ENCODE measurements at places on chromosomes 4 and X.

DNA sequence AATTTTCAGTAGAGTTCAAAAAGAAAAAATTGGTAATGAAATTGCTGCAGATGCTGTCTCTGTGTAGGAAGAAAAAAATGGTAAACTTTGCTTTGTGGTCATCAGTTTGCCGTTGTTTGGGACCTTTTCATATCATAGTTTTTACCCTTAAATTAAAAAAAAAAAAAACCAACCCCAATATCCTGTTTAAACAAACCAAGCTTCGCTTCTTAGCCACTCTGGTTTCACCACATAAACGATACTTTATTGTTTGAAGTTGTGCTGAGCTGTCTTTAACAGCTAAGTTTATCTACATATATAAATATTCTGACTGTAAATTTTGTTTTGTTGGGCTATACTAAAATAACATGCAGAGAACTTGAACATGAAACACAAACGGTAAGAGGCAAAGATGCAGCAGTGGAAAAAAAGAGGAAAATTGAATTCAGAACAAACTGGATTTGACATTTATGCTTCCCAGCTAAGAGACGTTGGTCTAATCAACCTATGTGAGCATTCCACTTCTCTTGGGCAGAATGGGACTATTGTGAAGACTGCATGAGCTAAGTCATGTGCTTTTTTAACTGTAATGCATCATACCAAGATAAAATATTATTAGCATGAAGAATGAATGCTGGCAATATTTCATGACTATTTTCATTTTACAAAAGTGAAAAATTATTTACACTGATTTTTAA lies 15.7 kb upstream of the H2AZ1 start:
- no peak for DNase-seq

DNA sequence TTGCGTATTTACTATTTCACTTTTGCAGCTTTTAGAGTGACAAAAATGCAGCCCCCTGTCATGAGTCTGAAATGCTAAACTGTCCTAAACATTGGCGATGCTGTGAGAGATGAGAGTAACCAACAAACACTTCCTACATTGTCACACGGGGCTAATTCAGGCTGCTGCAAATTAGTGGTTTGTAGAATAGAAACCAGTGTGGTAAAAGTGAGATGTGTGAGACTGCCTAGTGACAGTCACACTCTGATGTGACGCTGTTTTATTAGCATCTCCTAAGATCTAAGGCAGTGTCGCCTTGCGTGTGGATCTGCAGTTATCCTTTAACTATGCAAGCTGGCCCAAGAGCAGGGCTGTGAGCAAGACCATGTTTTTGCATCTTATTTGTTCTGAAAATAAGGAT lies 800.2 kb upstream of the TENM3 start:
- DNase-seq: no peak

GRCh38 chr4:184361443-184361842 lies 112.9 kb downstream of the IRF2 start:
- no peak for DNase-seq

- DNase-seq: no peak
Measured at GRCh38 chr4:153221783-153222706, 17.8 kb downstream of the TRIM2 start.

GRCh38 chr4:165331359-165331758 lies 3.9 kb downstream of the MSMO1 start:
- no peak for DNase-seq

DNA sequence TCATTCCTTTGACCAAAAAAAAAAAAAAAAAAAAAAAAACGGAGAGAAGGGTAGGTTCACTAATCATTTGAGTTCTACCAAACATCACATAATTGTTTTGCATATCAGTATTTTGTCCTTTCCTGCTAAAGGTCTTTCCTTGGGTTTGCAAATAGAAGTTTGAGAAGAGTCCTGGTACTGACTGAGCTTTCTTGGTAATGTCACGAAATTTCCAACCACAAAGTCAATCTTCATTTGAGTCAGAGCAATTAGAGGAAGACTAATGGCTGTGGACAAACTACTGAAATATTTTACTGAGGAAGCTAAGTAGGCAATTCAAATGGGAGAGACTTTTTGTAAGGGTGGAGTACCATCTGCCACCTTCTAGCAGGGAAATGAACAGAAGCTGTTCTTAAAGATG lies 21.7 kb upstream of the CD40LG start:
- no peak for DNase-seq

DNA sequence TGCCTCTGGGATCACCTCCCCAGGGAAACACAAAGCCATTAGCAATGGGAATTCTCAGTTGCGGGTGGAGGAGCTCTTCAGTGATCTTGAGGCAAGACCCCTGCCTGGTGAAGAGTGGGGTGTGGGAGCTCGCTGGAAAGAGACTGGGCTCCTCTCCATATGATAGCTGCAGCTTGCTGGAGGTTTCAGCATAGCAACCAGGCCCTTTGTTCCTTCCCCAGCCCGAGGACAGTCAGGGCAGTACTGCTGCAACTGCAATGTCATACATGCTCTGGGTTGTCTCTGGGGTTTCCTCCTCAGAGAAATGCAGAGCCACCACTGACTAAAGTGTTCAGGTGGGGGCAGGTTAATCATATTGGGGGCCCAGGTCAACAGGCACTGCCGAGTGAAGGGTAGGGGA lies 81.3 kb downstream of the ARHGAP24 start:
- DNase-seq: no peak

DNA sequence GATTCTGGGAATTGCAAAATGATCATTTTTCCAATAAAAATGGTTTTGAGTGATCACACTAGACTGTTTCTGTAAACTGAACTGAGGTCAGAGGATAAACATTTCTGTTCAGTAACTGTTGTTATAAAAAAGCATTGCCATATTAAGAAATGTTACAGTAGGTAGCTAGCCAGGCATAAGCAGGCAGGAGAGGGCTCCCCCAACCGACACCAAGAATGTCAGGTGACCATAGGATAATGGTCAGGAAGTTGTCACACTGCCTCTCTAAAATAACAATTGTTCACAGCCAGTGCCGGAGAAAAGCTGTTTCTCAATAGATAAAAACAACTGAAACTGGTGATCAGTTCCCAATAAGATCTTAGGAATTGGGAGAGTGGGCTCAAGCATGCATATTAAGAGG lies 306.2 kb upstream of the SLIT2 start:
- DNase-seq: no peak

GRCh38 chr4:7055111-7055989 lies 12.2 kb downstream of the TADA2B start:
- DNase-seq: no peak

DNA sequence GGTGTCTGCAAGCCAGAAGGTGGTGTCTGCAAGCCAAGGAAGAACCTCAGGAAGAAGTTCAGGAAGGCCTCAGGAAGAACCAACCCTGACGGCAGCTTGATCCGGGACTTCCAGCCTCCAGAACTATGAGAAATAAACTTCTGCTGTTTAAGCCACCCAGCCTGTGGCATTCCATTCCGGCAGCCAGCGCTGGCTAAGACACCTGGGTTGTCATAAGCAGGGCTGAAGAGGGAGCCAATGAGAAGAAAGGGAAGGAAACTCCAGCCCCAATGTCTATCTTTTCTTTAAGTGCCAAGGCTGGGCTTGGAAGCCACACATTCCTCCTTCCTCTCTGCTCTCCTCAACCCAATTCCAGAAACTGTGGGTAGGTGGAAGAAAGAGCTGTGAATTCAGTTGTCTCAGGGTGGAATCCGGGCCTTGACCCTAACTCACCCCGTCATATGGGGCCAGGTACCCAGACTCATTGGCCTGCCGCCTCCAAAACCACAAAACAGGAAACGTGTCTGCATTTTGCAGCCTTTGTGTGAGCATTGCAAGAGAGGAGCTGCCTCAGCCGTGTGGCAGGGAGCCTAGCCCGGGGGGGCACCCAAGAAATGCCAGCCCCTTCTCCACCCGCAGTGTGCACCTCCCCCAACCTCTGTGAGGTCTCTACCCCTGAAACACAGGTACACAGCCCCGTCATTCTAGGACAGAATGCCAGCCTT lies 26.8 kb downstream of the CRMP1 start:
- no peak for DNase-seq

DNA sequence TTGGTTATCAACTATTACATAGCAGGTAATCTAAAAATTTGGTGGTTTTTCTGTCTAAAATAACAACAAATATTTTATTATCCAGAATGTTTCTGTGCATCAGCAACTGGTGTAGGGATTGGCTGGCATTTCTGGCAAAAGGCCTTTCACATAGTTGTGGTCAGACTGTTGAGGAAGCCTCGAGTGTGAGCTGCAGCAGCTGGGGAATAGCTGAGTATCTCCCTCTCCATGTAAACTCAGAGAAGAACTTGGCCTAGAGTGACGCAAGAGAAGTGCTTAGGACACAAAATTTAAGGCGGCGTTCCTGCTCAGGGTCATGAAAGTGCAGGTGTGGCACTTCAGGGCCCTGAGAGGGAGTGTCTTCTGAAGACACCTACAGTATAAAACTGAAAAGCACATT lies 558.9 kb downstream of the SPOCK3 start:
- DNase-seq: no peak

DNA sequence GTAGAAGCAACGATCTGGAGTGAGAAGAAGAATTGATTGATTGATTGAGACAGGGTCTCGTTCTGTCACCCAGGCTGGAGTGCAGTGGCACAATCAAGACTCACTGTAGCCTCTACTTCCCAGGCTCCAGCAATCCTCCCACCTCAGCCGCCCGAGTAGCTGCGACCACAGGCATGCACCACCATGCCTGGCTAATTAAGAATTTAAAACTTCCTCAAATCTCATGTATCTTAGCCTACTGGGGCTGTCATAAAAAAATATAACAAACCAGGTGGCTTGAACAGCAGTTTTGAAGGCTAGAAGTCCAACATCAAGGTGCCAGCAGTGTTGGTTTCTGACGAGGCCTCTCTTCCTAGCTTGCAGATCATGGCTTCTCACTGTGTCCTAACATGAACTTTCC lies 18.3 kb upstream of the TBC1D9 start:
- DNase-seq: no peak

GRCh38 chrX:154735695-154736393 lies 15.0 kb downstream of the GAB3 start:
- DNase-seq: no peak

- DNase-seq: no peak
Measured at GRCh38 chr4:86174506-86174905, 185.3 kb downstream of the MAPK10 start.
